ENCODE measurements at places on chromosomes 1 and 21.

GRCh38 chr21:38770660-38771059 lies 35.1 kb upstream of the ETS2 start:
- no peak for DNase-seq

DNA sequence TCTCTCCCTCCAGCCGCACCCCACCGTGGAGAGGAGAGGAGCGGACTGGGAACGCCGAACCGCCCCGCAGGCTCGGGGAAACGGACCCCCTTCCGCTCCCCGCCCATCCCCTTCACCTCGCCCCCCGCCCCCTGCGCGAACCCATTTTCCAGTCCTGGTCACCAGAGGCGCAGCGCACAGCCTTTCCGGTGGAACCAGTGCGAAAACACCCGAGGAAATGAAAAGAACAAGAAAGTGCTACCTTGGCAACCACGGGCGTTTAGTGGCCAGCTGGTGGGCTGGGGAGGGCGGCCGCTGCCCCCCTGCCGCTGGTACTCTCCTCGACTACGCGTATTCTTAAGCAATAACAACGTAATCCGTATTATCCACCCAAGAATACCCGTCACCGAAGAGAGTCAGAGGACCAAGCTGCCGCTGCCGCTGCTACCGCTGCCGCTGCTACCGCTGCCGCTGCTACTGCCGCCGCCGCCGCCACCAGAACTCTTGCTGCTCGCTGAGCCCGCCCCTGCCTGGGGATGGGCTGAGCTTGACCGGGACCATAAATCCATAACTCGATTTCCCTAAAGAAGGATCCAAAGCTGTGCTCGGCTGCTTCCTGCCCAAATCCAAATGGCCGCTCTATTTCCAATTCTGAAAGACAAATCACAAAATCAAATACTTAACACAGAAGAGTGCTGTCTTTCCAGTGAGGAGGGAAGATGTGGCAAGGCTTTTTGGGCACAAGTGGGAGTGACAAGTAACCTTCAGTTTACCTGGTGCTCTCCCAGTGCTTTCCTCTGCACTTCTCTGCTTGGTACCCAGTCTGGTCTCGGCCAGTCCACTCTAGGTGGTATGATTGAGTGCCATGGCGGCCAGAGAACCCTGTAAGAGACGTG lies 125.2 kb upstream of the DPYD start:
- DNase-seq, result peak; percentile 27

DNA sequence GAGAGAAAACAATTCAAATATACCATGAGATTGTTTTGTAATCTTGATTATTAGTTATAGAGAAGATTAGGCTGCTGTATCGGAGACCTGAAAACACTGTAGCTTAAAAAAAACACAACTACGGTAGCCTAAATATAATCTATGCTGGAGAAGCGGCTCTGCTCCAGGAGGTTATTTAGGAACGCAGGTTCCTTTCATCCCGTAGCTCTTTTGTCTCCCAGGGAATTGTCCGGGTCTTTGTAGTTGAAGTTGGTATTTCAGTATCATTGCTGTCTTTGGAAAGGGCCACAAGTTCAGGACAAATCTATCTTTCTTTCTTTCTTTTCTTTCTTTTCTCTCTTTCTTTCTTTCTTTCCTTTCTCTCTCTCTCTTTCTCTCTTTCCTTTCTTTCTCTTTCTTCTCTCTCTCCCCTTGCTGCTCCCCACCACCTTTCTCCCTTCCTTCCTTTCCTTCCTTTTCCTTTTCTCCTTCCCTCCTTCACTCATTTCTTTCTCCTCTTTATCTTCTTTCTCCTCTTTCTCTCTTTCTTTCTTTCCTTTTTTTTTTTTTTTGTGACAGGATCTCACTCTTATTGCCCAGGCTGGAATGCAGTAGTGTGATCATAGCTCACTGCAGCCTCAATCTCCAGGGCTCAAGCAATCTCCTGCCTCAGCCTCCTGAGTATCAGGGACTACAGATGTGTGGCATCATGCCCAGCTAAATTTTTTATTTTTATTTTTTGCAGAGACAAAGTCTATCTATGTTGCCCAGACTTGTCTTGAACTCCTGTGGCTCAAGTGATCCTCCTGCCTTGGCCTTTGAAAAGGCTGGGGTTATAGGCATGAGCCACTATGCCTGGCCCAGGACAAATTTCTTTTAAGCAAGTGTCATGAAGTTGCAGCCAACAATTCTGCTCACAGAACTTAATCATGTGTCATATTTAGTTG lies 10.9 kb upstream of the NFIA start:
- DNase-seq, result no peak

DNA sequence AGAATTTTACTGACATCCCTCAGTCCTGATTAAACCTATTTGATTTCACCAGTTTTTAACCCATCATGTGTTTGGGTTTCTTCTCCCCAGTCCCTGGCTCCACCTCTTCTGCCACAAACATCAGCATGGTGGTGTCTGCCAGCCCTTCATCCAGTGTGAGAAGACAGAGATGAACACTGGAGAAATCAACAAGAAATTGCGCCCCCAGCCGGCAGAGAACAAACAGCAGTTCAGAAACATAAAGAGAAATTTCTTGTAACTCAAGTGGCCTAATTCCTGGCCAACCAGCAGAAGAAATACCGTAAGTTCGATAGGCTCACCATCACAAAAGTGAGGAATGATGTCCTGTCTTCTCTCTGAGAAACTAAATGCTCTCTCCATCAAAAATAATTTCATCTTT lies 18.3 kb downstream of the S100A11 start:
- DNase-seq, result no peak

Measured in activated naive CD4-positive, alpha-beta T cell treated with anti-CD3 and anti-CD28 coated beads, Interleukin-2, amount 50 U/mL, for 72 hours (primary cell).